ENCODE measurements at places on chromosomes 12 and 14.
A peak's percentile ranks its signal among the peaks of the same experiment; 100 is the strongest.

DNA sequence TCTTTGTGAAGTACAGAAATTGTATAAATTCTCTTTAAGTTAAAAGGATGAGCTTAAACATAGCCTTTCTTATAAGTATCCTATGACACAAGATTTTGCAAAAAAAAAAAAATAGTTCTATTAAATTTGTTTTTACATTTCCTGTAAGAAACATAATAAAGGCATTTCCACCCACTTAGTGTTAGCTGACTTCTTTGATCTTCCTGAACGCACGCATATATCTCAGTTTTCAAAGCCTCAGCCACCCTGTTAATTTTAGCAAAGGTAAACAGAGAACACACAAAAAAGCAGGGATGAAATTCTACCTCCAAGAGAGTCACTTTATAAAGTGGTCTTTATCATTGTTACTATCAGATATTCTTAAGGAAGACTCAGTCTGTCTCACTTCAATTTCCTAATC, 277.9 kb downstream of the MED13L start:
- DNase-seq, result no peak

DNA sequence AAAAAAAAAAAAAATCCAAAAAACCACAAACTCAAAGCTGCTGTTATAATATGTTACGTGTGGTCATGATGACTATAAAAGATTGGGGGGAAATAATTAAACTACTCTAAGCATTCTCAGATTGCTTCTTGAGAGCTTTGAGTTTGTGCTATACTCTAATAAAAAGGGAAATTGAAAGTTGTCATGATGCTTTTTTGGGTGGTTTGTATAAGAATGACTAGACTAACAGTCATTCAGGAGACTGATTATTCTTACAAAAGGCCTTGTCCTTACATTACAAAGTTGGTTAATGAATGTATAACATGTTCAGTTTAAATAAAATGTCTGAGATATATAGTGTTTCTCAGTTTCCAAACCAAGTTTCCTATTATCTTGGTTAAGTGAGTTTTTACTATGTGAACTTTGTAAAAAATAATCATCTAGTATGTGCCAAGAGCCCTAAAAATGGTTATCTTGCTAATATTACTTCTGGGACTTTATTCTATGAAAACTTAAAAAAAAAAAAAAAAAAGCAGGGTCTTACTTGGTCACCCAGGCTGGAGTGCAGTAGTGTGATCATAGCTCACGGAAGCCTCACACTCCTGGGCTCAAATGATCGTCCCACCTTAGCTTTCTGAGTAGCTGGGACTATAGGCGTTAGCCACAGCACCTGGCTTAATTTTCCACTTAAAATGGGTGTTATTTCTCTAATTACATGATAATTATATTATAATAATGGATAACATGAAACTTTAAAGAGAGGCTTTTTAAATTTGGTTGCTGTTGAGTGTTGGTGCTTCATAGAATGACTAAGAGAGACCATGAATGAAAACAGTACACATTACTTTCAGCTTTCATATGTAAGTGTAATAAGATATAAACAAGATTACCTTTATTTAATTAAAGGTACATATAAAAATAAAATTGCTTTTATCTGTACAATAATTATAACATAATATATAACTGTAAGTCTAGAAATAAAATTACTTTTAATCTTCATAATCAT, 459.6 kb upstream of the RGS6 start:
- no peak for DNase-seq

- DNase-seq, result peak; percentile 38
These were observed 33.4 kb downstream of the CDC42BPB start for GRCh38 chr14:103023881-103024473.

DNA sequence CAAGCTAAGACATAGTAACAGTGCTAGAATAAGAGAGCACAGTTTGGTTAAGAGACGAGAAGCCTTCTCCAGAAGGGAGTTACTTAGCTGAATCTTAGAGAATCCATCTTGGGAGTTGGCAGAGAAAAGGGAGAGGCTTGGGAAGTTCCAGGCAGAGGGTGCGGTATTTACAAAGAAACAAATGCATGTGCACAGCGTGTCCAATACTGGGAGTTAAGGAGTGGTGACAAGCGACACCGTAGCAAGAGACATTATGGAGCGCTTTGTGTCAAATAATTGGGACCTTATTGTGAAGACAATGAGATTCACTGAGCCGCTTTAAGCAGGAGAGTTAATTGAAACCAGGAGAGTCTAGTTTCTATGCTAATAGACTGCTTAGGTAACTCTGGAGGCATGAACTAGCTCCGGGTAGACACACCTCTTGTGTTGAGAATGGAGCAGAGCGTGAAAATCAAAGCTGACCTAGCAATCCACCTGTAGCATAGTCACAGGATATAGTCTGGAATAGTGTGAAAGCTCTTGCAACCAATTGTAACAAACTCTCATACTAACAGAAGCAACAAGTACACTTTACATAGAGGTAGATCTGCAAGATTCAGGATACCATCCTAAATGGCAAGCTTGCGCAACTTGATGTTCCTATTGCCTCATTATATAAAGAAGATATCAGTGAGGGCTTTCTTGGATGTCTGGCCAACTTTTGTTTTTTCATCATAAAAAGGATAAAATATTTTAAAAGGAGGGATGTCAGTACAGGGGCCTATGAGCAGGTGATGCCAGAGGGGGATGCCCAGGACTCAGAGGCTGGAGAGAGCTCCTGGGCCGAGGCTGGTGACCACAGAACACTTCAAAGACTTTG, 5.3 kb downstream of the ALDH1L2 start:
- DNase-seq, result no peak

GRCh38 chr12:89709995-89710872, 1.6 kb upstream of the ATP2B1 start:
- no peak for DNase-seq

- DNase-seq, result no peak
These were observed 14.6 kb downstream of the GPR84 start for GRCh38 chr12:54349679-54350078.

- DNase-seq, result no peak
These were observed 16.0 kb upstream of the SELPLG start for GRCh38 chr12:108649669-108650068.

GRCh38 chr14:53249059-53249458, 95.9 kb upstream of the DDHD1 start:
- no peak for DNase-seq

DNA sequence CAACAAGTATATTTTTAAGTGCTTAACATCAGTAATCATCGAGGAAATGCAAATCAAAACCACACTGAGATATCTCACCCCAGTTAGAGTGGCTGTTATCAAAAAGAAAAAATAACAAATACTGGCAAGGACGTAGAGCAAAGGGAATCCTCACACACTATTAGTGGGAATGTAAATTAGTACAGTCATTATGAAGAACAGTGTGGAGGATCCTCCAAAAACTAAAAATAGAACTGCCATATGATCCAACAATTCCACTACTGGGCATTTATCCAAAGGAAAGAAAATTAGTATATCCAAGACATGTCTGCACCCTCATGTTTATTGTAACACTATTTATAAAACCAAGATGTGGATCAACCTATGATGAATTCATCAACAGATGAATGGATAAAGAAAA, 149.0 kb upstream of the PWP1 start:
- no peak for DNase-seq

- DNase-seq, result no peak
These were observed 52.6 kb downstream of the SLCO1B3 start for GRCh38 chr12:20863056-20863455.

GRCh38 chr14:99760817-99761216, 32.4 kb upstream of the EML1 start:
- DNase-seq, result no peak

DNA sequence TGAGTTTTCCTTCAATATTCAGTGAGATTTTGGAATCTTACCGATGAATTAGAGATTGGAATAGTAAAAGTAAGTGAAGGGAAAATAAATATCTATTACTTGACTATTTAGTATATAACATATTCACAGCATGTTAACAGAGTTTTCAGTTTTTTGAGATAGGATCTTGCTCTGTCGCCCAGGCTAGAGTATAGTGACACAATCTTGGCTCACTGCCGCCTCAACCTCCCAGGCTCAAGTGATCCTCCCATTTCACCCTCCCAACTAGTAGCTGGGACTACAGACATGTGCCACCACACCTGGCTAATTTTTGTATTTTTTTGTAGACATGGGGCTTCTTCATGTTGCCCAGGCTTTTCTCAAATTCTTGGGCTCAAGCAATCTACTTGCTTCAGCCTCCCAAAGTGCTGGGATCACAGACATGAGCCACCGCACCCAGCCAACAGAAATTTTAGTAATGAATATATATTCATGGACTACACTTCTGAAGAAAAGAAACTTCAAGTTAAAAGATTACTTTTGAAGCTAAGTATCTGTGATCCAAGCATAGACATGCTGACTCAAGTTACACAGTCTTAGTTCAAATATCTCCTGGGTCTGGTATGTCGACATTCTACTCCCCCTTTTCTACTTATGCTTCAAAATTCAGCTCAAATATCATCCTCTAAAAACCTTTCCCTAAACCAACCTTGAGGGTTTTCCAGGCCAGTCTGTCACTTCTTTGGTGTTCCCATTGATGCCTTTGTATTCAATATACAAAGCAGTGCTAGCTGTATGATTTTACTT, 13.8 kb downstream of the UBE2N start:
- no peak for DNase-seq

- DNase-seq, result no peak
These were observed 149.0 kb downstream of the AKAP6 start for GRCh38 chr14:32478050-32478449.

DNA sequence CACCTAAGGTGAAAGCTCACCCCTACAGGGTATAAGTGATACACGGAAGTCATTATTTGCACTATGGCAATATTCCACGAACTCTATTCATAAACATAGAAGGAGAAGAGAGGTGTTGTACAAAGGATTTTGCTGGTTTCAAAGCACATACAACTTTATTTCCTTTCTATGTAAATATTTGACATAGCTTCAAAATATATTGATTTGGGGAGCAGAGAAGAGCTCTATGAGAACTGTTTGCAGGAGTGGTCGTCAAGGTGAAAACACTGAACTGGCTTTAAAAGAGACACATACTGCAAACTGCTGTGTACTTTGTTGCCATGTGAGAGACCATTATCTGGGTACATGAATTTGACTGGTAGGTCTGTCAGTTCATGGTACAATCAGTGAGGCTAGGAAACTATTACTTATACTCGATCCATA, 16.7 kb downstream of the CNIH1 start:
- no peak for DNase-seq

- peak; percentile 71 for DNase-seq
These were observed at the start of gene CD163 for GRCh38 chr12:7503686-7504415. Gene CD163, minus strand, starts transcription at chr12:7503777. Its CDS starts 87 bp downstream, at chr12:7503690.

DNA sequence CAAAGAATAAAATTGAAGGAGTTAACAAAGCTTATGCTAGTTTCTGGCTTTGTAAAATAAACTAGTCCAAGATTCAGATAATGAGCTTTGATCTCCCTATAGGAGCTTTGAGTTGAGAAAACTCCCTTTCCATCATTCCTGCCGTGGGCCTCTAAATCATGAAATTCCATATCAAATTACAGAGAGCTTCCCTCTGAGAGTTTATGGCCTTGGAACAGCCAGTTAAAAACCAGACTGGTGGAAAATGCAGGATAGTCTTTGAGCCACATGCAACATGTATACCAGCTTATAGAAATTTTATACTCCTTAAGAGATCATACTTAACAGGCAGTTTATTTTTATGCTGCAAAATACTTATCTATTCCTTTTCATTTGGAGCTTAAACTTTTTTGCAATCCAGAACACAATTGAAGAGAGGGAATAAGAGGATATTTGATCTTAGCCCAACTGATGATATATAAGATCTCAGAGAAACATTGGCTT, 175.8 kb upstream of the ATP2B1 start:
- DNase-seq, result no peak

DNA sequence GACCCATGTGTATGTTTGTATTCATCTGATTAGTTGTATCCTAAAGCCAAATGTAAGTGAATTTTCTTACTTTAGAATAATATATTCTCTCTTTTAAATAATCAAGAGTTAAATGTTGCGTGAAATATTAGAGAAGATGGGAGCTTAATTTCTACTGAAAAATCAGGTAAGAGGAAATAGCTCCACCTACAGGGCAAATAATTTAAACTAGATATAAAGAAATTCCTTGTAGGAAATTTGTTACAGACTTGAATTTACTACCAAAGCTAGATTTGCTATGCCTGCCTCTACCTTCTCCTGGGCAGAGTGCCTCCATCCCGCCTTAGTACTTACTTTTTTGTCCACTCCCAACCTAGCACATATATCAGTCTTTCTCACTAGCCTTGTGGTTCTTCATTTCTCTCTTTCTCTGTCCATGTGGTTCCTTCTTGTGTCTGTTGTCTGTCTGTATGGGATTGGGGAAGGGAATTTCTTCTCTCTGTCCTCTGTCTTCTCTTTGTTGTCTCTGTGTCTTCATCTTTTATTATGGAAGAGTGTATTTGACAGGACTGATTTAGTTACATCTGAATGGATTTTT, 44.7 kb downstream of the PALS1 start:
- peak; percentile 47 for DNase-seq

GRCh38 chr12:132506328-132507160, 16.6 kb downstream of the FBRSL1 start:
- DNase-seq, result peak; percentile 99

- no peak for DNase-seq
These were observed 13.8 kb downstream of the RCOR1 start for GRCh38 chr14:102606296-102606695.

DNA sequence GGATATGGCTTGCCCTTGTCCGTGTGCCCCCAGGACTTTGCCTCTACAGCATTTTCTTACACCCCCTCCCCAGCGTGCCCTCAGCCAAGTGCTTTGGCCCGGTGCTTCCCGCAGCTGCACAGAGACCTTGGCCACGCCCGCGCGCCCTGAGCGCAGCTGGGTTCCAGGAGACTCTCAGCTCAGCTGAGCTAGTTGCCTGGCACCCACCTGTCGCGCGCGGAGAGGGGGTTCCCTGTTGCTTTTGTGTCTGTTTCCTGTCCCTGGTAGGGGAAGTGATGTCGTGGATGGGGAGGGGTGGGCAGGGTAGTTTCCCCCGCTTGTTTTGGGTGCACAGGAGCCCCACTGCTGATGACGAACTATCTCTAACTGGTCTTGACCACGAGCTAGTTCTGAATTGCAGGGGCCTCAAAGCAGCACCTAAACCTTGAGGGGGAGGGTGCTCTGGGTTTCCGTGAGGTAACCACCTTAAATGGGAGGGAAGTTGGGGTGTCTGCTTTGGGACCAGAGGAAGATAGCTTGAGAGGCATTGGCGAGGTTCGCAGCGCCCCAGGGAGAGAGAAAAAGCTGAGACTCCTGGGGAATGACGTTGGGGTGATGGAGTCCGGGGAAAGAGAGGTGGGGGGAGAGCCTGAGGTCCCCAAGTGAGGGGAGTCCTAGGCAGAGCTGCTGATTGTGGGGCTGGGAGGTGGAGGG, 1.5 kb downstream of the DIO3 start:
- DNase-seq, result no peak

- peak; percentile 49 for DNase-seq
These were observed 36.3 kb upstream of the SINHCAF start for GRCh38 chr12:31362115-31362758.

- no peak for DNase-seq
These were observed 30.0 kb downstream of the NUMB start for GRCh38 chr14:73428353-73428824.

DNA sequence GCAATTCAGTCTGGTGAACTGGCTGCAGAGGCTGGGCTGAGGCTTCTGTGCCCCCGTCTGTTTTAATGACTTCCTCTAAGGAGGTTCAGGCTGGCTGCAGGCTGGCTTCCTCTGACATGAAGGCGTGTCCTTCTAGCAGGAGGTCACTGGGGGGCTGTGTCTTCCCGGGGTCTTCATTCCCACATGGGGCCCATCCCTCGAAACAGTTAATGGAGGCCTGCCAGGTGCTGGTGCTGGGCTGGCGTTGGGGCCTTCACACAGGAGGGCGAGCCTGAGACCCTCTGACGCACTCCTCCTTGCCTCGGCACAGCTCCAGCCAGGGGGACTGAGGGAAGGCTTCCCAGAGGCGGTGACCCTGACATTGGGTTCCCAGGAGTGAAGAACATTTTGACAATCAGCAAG, 57.7 kb upstream of the DLK1 start:
- DNase-seq, result peak; percentile 64
